ENCODE measurements at places on chromosomes 12 and 14.

- DNase-seq, result no peak
Measured at GRCh38 chr14:21880918-21881317, 207.3 kb upstream of the OR4E1 start.

DNA sequence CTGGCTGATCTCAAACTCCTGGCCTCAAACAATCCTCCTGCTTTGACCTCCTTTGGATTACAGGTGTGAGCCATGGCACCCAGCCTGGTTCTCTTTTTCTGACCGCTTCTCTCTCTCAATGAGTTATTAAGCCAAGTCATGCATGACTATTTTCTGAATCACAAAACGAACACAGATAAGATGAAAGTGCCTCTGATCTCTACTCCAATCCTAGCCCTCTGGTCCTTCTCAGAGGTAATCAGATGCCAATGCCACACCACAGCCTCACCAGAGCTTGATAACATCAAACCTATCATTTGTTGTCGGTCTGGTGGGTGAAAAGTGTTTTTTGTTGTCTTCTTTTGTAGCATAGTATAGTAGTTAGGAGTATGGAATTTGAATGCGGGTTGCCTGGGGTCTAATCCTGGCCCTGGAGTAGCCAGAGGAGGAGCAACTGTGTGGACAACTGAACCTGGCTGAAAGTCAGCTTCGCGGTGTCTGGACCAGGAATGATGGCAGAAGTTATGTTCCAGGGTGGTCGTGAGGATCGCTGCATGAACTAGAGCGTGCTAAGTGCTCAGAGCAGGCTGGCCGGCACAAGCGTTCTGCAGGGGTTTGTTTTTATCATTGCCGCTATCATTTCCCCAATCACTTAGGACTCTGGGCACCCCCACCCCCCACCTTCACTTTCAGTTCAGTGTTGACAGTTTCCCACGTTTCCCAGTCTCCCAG lies 77.9 kb downstream of the SPRING1 start:
- DNase-seq, result no peak

- no peak for DNase-seq
Measured at GRCh38 chr12:121468499-121468801, 68.5 kb downstream of the RNF34 start.

- no peak for DNase-seq
Measured at GRCh38 chr14:31945074-31945613, 132.0 kb upstream of the ARHGAP5 start.

DNA sequence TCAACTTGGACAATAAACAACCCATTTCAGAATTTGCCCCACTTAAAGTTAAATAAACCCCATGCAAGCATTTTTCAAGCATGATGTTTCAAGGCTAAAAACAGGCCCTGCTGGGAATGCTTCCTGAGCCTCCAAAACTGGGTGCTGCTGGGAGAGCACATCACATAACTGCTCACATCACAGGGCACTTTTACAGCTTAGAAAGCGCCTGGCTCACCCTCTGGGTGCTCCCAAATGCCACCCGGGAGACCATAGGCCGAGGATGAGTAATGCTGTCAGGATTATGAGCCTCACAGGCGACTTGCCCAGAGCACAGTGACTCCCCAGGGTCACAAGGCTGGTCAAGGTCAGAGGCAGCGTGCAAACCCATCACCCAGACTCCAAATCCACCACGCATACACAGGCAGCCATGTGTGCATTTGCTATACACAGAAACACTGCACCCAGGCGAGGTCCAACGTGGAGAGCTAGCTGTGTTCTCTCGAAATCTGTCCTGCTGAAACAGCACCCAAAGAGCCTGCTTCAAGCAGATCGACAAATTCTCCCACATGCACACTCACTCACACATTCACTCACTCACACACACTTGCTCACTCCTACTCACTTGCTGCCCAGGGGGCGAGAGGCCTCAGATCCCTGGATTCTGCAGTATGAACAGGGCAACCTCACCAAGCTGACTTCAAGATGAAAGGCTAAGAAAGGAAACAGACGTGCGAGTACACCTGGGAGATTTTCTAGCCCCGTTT lies 58.7 kb downstream of the ITPK1 start:
- DNase-seq, result no peak

DNA sequence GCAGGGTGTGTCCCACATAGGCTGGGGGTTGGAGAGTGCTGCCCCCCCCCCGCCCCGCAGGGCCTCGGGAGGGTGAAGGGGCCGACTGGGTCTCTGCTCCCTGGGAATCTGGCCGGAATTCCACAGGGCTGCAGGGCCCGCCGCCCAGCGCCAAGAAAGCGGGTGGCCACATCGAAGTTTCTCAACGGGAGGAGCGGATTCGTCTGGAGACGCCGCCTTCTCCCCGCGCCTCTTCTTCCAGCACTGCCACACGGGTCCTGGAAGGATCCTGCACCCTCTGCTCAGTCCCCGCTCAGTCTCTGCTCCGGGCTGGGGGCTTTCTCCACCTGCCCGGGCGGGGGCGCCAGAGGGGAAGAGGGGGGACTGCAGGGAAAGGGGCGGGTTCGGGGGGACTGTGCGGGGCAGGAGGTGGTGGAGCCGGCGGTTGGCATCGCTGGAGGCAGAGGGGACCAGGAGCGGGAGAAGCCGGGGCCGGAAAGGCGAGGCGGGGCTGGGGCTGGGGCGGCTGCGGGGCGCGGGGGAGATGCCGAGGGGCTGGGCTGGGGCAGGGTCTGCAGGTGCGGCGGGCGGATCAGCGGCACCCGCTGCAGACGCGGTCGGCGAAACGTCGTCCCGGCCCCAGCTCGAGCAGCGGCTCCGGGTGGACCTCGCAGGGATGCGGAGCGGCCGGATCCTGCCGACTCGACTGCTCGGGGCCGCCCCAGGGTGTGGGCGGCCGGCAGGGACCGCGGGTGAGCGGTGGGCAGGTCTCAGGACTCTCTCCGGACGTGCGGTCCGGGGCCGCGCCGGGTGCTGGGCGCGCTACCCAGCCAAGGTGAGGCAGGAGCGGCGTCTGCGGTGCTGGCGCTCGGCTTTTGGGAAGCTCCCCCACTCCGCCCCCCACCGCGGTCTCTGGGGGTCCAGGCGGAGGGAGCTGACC lies 811.4 kb upstream of the TMEM132C start:
- DNase-seq, result no peak

GRCh38 chr14:93533437-93533836 lies 102.7 kb downstream of the UNC79 start:
- no peak for DNase-seq

- peak; percentile 70 for DNase-seq
Measured at GRCh38 chr12:127677537-127678131, 589.3 kb upstream of the TMEM132C start.

DNA sequence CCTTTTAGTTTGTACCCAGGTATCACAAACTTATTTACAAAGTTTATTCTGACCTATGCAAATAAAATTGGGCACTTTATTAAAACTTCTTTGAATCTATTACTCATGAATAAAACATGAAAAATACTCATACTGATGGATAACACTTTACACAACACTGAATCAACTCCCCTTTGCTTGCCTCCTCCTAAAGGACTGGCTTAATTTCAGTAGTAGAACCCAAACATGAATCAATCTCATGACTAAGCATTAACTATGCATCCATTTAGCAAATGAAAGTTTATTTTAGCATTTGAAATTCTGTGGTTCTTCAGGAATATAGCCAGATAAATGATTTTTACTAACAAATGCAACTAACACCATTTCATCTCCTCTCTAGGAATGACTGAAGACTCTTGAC lies 32.4 kb downstream of the DENND5B start:
- no peak for DNase-seq

GRCh38 chr12:3552726-3553045 lies 61.7 kb downstream of the PRMT8 start:
- DNase-seq, result no peak

- DNase-seq, result no peak
Measured at GRCh38 chr14:71105177-71105576, 197.9 kb downstream of the PCNX1 start.

DNA sequence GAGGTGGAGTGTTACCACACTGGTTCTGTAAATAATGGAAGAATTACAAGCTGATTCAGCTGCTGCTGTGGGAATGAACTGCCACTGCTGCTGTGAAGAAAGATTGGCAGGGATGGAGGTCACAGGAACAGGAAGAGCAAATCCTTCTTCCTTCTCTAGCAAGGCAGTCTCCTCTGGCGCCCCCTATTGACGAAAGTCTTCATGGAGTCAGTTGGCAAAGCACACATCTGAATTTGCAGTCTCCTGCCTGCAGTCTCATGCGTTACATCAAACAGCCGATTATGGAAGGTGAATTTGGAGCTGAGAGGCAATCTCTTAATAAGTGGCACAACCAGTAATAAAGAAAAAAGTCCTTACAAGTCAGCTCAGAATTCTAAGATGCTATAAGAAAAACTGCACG lies 106.0 kb upstream of the TMTC1 start:
- DNase-seq, result peak; percentile 58

DNA sequence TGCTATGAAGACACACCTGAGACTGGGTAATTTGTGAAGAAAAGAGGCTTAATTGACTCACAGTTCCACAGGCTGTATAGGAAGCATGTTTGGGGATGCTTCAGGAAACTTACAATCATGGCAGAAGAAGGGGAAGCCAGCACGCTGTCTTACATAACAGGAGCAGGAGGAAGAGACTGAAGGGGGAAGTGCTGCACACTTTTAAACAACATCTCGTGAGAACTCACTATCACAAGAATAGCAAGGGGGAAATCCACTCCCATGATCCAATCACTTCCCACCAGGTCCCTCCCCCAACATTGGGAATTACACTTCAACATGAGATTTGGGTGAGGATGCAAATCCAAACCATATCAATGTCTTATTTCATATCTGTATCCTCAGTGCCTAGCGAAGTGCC lies 307.2 kb downstream of the ATP23 start:
- no peak for DNase-seq

GRCh38 chr12:40552868-40553267 lies 139.4 kb upstream of the CNTN1 start:
- no peak for DNase-seq

GRCh38 chr12:122467983-122468382 lies 32.7 kb downstream of the ZCCHC8 start:
- DNase-seq, result no peak

DNA sequence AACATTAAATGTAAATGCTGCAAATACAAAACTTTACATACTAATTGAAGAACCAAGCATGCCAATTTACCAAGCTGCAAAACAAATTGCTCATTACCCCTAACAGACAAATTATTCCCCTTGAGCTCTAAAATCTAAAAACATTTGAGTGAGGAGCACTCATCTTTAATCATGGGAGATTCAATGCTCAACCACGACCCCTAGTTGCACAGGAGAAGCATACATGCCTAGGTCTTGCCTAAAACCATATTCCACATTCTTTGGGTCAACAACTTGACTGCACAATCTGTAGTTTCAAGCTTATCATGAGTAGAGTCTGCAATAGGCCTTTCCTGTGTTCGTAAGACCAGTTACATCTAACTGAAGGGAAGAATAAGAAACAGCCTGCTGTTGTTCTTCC lies 69.7 kb downstream of the MGAT4C start:
- DNase-seq, result no peak

GRCh38 chr12:22529281-22530060 lies 14.9 kb downstream of the C2CD5 start:
- DNase-seq, result no peak

- no peak for DNase-seq
Measured at GRCh38 chr12:12892681-12893141, 1.3 kb downstream of the GPRC5A start.

GRCh38 chr12:25730489-25731349 lies 177.6 kb upstream of the LMNTD1 start:
- no peak for DNase-seq

- no peak for DNase-seq
Measured at GRCh38 chr12:88860851-88861250, 280.6 kb upstream of the KITLG start.

DNA sequence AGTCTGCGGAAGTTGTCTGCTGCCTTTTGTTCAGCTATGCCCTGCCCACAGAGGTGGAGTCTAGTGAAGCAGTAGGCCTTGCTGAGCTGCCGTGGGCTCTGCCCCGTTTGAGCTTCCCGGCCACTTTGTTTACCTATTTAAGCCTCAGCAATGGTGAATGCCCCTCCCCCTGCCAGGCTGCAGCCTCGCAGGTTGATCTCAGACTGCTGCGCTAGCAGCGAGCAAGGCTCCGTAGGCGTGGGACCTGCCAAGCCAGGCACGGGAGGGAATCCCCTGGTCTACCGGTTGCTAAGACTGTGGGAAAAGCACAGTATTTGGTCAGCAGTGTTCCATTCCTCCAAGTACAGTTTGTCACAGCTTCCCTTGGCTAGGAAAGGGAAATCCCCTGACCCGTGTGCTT lies 143.6 kb downstream of the DYRK2 start:
- DNase-seq, result no peak

GRCh38 chr12:61848893-61849292 lies 411.3 kb upstream of the USP15 start:
- DNase-seq, result no peak

DNA sequence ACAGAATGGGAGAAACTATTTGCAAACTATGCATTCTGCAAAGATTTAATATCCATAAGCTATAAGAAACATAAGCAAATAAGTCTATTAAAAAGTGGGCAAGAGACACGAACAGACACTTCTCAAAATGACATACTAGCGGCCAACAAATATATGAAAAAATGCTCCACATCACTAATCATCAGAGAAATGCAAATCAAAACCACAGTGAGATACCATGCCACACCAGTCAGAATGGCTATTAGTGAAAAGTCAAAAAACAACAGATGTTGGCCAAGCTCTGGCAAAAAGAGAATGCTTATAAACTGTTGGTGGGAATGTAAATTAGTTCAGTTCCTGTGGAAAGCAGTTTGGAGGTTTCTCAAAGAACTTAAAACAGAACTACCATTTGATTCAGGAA lies 121.3 kb downstream of the KCNMB4 start:
- no peak for DNase-seq

DNA sequence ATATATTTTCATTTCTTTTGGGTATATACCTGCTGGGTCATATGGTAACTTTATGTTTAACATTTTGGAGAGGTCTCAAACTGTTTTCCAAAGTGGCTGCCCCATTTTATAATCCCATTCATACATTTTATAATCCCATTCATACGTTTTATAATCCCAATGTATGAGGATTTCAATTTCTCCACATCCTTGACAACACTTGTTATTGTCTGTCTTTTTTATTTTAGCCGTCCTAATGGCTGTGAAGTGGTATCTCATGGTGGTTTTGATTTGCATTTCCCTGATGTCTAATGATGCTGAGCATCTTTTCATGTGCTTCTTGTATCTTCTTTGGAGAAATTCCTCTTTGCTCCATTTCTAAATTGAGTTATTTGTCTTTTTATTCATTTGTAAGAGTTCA lies 6.7 kb upstream of the CFL2 start:
- DNase-seq, result no peak

DNA sequence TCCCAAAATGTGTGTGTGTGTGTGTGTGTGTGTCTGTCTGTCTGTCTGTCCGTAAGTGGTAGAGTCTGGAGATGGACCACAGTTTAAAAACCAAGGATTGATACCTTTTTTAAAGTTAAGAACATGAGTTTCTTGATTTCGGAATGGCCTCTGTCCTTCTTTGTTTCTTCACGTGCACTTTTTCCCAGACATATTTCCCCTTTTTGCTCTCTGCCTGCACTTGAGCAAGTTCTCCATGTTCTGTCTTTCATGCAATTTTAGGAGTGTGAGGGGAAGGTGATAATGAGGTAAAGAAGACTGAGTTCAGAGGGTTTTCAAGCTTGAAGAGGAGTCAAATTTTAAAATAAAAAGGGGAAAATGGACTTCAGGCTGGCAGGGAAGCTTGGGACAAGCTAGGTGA lies 12.7 kb downstream of the OLR1 start:
- no peak for DNase-seq

GRCh38 chr12:46260913-46261476 lies 7.8 kb downstream of the SLC38A1 start:
- DNase-seq, result no peak

- DNase-seq, result peak; percentile 38
Measured at GRCh38 chr14:96204151-96205058, at the start of gene BDKRB2. TSS of gene BDKRB2 (plus strand) at chr14:96204839. CDS start at chr14:96237108, 32,269 bp downstream.
